8988T (cell line): ENCODE measurements at places on chromosomes 4 and X.

GRCh38 chrX:16469870-16470269, 180.1 kb upstream of the S100G start:
- DNase-seq = no peak

GRCh38 chrX:134469486-134469885, 9.5 kb downstream of the HPRT1 start:
- DNase-seq = no peak

- DNase-seq = no peak
These were observed 76.9 kb upstream of the PPARGC1A start for GRCh38 chr4:23966725-23967124.

- no peak for DNase-seq
These were observed 62.7 kb downstream of the SHROOM2 start for GRCh38 chrX:9848718-9849479.

GRCh38 chr4:167721617-167722486, 370.5 kb upstream of the ANXA10 start:
- DNase-seq = no peak

DNA sequence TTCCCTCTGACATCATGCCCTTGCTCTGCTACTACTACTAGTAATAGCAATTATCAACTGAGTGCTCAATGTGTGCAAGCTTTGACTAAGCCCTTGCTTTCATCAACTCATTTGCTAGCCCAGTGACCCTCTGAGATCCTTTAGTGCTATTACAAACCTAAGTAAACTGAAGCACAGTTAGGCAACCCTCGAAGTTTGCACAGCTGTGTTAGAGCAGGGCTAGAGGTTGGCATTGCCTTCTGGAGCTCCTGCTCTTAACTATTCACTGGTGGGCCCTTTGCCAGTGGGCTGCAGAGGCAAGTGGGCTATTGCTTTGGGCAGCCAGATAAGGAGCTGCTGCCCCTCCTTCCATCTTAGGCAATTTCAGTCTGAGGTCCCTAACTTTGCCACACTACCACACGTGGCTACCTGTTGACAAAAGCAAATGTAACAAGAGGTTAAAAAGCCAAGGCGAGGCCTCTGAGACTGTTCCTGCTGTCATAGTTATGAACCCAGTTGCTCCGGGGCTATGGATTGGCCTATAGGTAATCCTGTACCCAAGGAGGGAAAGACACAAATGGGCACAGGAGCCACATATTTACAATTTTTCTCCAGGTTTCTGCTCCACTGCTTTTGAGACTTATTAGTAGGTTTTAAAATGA, 41.5 kb upstream of the ANKRD50 start:
- DNase-seq = no peak

- DNase-seq = no peak
These were observed 80.6 kb upstream of the DHX15 start for GRCh38 chr4:24664956-24665355.

GRCh38 chr4:76651616-76652015, 216.6 kb downstream of the SHROOM3 start:
- no peak for DNase-seq

DNA sequence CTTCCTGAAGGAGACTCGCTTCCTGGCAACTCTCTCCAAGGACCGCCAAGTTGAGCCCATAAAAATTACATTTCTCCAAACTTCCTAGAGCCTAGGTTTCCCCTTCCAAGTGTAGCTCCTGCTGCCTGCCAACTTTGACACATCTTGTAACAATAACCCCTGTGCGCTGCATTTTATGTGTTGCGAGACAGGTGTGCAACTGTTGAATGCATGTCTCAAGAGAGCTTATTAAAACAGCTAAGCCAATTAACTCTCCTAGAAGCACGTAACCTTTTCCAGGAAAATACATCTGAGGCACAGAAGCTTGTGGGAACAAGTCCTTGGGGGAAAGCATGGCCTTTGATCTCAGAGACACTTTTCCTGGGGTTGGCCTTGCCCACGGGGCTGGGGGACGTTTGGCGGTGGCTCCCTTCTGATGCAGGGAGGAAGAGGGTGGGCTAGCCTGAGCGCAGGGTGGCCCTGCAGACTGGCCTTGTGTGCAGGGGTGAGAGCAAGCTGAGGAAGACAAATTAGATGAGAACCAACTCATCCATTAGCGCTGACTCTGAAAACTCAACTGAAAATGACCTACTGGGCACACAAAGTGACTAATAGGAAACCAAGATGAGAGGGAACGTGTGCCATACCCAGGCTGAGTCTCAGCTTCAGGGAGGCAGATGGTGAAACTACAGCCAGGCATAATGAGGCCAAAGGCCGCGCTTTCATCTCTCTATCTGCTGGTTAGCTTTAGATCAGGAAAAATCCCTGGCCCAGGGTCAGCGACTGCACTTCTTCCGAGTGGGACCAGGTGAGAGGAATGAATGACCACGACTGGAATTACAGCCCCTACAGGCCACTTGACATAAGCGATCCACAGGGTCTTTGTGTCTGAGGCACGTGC, 75.3 kb downstream of the ENPP6 start:
- DNase-seq = no peak

DNA sequence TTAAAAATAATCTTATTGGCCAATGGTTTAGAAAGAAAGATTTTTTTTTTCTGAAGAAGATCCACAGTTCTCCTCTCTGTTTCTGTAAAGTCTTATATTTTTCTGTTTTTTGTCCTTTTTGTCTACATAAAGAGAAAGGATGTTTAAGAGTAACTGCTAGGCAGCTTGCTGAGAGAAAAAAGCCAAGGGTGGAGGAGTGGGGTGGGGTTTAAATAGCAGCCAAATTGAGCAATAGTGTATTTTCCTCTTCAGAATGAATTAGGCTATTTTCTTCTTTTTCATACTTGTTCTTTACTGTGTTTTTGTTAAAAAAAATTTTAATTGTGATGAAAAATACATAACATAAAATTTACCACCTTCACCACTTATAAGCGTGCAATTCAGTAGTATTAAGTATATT, 224.6 kb downstream of the SOWAHB start:
- no peak for DNase-seq

DNA sequence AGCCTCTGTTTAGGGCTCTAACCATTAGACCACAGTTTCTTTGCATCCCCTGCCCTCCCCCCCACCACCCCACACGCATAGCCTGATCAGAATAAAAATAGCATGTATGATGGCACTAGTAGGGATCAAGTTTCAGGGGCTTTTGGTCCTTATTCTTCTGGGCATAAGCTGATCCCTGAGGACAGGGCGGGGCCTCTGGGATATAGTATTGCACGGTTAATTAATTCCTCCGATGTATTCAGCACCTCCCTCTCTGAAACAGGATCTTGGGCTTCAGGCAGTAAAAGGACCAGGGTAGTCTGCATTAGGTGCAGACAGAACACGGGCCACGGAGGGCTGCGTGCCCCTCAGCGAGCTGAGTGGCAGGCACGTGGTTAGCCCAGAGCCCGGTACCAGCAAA, 57.1 kb downstream of the ELF4 start:
- no peak for DNase-seq

DNA sequence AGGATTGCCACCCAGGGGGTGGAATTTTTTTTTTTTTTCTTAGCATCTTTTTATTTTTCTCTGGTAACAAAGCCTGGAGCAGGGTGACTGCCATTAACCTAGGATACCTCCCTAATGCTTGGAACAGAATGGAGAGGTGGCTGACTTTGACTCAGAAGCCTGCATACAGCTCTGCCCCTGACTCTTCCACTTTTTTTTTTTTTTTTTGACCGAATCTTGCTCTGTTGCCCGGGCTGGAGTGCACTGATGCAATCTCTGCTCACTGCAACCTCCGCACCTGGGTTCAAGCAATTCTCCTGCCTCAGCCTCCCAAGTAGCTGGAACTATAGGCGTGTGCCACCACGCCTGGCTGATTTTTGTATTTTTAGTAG, 341 bp upstream of the SLC2A9 start:
- DNase-seq = no peak

DNA sequence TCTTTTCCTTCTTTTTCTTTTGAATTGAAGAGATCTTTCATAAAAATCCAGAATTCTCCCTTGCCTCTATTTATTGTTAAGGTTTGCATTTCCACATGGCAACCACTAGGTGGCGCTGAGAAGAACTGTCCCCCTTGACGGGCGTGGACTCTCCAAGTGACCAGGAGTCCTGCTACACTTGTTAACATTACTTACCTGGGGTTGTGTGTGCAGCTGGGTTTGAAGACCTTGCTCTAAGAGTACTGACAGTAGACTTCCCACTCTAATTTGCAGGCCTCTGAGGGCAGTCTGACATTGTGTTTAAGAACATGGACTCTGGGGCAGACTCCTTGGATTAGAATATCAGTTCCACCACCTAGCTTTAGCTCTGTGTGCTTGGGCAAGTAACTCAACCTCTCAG, 52.8 kb downstream of the GPRIN3 start:
- no peak for DNase-seq

DNA sequence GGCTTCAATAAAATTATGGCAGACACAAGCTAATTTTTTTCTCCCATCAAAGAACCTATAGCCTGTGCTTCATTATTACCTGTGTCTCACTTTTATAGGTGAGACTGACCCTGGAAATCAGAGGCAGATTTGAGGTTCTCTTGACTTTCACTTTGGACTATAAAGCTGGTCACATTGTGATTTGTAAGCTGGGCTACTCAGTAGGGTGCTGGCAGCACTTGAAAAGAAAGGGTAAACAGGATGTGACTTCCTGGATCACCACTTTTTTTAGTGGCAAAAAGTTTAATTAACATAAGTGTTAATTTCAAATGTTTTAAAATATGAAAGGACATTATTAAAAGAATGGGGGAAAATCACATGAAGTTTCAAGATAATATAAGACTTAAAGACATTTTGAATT, 50.6 kb upstream of the GATB start:
- no peak for DNase-seq

- no peak for DNase-seq
These were observed 17.5 kb downstream of the PRSS12 start for GRCh38 chr4:118335324-118335723.

GRCh38 chrX:25287521-25287920, 271.8 kb upstream of the ARX start:
- no peak for DNase-seq

- DNase-seq = no peak
These were observed 6.5 kb downstream of the P2RY4 start for GRCh38 chrX:70253377-70254062.

GRCh38 chr4:52822583-52822971, 39.5 kb upstream of the RASL11B start:
- DNase-seq = no peak

DNA sequence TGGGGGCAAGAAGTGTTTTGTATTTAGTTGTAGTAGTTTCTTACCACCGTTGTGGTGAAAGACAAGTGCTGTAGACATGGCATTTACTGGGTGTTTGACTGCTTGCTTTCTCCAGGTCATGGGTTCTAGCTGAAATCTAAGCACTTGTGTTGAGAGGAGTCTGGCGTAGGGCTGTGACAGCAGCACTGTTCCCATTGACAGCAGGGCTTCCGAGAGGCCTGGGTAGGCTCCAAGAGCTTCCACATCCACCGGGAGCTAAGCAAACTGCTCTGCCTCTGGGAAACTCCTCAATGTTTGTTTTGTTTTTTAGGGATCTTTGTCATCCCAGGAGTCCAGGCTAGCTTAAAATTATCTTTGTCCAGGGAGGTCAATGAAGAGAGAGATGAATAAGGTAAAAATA, 44.3 kb downstream of the BMPR1B start:
- no peak for DNase-seq

DNA sequence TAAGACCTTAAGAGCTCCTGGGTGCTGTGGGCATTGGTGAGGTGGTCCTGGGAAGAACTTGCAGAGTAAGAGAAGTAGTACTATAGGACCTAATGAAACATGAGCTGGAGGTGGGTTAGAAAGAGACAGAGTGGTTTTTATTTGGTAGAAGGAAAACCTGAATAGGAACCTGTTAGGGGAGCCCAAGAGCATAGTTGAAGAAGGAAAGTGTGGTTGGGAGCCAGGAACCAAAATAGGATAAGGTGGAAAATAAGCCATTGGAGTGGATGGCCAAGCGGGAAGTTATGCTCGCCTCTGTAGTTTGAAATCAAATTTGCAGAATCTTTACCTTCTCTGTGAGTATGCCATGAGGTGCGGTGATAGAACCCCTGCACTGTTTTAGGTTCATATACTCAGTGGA, 26.7 kb downstream of the GAB1 start:
- no peak for DNase-seq

GRCh38 chr4:36243355-36244256, 708 bp downstream of the ARAP2 start:
- DNase-seq = peak; percentile 48

DNA sequence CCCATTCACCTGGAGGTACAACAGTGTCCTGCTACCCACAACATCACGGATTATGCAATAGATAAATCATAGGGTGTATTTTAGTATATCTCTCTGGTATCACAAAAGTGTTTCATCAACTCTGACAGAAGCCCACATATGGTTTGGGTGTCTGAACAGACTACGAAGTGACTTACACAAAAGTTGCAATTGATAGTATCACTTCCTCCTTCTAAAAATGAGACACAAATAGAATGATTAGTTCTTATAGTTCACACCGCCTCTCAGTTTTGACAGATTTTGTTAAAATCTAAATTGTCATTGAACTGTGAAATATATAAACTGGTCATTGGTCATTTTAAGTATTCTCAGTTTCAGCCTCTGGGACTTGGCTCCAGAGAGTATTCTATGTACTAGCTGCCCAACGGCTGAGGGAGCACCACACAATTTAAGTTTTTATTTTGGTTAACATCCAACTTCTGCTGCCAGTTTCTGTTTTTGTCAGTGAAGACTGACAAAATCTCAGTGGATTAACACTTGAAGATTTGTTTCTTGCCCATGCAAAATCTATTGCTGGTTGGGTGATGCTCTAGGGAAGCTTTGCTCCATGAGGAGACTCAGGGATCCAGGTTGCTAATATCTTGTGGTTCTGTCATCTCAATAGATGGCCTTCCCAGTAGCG, 113.8 kb upstream of the PUDP start:
- DNase-seq = no peak

- DNase-seq = no peak
These were observed 12.4 kb downstream of the EPGN start for GRCh38 chr4:74320559-74321118.

GRCh38 chrX:38352362-38352761, at the start of gene OTC:
OTC (plus strand) TSS chrX:38352604; CDS start chrX:38352697, 93 bp downstream.
- no peak for DNase-seq

DNA sequence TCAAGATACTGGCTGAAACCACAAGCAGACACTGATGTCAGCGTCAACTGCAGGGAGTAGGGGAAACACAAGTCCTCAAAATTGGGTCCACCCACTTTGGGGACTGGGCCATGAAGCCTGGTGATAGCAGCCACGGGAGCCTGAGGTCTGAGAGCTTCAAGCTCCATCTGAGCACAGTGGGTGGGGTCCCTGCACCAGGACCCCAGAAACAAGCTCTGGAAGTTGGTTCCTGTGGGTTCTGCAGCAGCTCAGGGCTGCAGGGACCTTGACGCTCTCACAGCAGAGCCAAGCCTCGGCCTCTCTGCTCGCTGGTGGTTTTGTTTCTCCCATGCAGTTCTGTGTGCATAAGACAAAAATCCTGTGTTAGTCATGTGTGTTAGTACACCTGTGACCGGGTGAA, 54.5 kb downstream of the CPLX1 start:
- no peak for DNase-seq

DNA sequence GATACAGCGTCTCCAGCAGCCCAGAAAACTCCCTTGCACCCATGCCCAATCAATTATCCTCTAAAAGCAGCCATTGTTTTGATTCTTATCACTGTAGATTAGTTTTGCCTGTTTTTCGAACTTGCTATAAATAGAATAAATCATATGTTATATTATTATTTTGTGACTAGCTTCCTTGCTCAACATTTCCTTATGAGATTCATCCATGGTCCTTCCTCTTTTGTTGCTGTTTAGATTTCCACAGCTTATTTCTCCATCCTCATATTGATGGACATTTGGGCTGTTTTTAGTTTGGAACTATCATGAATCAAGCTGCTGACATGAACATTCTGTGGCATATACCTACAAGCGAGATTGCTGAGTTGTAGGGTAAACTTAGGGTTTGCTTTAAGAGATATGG, 595.3 kb downstream of the BCOR start:
- DNase-seq = no peak

GRCh38 chr4:172344308-172344938, 531.2 kb downstream of the GALNTL6 start:
- DNase-seq = no peak
